SW480 (cell line): ENCODE measurements at places on chromosomes 4 and X.

GRCh38 chr4:21226637-21227538, 526.6 kb downstream of the PACRGL start:
- no peak for DNase-seq

DNA sequence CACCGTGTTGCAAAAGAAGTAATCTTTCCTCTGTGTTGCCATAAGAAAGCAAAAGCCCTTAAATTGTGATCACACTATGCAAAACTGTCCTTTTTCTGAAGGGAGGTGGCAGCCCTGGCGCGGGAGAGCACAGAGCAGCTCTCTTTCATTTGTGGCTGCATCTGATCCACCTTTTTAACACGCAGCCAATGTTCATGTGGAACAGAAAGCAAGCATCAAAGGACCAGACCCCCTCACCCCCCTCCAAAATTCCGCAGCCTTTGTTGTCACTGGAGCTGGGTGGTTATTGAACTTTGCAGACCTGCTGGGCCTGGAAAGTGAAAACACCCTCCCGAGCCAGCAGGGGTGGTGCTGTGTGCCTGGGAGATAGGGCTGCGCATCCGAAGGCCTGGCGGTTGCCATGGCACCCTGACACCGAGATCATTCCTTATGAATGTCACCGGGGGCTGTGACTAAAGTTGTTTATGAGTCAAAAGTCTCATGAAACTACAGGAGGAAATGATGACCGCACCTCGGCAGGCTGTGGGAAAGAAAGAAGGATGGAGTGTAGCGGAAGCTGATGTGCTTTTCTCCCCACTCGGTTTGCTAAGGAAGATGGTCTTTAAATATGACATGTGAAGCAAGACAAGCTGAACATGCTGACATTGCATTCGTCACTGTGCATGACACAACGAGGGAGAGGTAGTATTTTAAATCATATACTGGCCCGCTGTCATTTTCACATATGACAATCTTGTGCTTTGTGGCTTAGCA, 367.4 kb downstream of the UNC5C start:
- DNase-seq = no peak

- no peak for DNase-seq
Measured at GRCh38 chr4:47641755-47642154, 156.7 kb downstream of the ATP10D start.

DNA sequence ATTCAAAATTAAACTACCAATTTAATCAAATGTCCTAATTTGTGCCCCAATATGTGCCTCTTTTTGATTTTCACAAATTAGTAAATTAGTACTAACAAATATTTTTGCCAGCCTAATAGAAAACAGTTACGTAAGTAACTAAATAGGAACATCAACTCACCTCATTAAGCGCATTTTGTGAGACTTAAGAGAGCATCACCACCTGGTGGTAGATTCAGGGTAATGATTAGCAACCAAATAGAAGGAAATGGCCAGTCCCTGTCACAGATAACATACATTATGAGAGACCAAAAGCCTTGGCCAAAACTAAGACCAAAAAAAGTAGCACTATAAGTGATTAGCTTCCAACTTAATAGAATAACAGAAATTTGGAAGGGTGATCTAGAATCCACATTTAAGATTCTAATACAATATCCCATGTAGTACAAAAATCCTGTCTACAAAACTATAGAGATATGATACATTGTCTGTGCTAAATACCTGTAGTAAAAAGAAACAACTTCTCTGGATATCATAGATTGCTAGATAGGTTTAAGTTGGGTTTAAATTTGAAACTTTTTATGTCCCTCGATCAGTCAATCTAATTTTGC, 46.7 kb downstream of the C4orf46 start:
- peak; percentile 62 for DNase-seq

DNA sequence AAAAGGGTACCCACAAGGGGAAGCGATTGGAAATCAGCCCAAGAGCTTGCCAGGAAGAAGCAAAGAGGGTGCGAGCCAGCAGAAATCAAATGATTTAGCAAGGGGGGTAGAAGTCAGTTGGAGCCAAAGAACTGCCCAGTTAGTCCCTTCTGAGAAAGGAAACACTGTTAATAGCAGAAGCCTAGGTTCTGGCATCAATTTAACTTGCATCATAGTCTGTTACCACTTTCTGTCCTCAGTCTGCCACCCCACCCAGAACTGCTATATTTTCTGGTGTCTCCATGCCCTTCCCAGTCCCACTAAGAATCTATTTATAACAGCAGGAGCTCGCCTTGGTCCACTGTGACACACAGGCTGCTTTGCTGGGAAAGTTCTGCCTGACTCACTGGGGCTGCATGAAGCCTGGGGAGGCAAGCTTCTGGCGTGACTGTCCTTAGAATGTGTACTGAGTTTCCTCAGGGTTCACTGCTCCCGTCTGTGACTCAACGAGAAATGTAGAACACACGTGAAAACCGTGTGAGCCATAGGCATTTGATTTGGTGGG, 157.8 kb upstream of the TTC29 start:
- DNase-seq = no peak

DNA sequence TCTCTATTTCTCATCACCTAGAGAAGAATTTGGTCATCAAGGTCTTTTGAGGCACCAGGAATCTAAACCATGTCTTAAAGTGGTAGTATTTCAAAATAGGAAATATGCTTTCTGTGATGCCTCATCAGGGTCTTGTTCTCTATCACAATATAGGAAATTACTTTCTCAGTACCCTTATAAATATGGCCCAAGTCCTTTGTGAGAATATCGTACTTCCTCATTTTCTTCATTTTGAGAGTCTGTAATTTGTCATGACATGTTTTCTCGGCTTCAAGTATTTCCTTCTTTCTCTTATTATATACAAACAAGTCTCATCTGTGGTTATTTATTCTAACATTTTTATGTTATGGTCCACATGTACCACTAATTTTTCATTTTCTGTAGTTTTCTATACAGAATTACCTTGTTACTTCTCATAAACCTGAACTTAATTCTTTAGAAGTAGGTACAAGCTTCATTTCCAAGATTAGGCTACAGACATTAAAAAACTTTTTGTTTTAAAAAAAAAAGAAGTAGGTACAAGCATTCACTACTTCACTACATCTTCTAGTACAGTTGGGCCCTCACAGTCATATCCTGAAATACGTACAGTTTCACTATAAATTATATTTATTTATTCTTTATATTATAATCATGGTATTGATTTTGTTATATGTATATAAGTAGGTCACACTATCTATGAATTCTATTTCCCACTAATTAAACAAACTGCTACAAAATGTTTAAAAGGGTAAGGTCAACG, 54.4 kb downstream of the KLHL13 start:
- no peak for DNase-seq

DNA sequence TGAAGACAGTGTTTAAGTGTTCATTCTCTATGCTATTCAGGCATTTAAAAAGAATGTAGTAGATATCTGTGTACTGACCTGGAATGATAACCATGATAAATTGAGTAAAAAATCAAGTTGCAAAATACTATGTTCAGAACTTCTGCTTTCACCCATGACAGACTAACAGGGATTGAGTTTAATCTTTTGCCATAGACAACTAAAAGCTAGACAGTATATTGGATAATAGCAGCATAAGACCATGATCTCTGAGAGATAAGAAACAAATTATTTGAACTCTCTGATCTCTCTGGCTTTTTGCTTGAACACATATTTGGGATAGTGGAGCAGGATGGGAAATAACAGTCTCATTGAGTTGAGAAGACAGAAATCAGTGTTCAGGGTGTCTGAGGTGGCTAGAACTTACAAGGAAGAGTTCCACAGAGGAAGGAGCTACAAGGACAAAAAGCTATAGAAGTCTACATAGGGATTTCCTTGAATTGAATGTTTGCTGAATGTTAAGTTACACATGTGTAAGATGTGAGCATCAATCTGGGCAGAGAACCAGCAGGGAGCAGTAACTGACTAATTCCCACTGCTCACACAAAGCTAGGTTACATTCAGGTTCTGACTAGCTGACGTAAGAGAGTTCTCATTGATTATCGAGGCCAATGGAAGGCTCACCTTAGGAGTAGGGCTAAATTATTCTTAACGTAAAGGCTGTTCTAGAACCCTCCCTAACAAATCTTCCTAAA, 60.4 kb downstream of the SLC30A9 start:
- DNase-seq = no peak

DNA sequence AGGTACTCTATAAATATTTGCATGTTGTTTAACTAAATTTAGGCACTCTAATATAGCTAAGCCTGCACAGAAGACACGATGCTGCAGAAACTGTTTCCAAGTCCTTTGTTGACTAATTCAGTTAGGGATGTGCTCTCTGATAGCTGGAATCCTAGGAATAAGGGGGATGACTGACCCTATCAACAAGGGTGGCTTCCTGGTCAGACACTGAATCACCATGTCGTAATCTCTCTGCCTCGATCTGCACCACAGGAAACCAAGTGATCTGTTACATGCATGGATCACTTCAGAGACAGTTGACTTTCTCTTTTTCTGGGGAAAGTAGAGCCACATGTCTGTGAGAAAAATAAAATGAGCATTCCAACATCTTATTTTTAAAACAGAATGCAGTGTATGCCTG, 169.1 kb downstream of the GUCY2F start:
- no peak for DNase-seq

GRCh38 chr4:105472871-105473323, 965 bp downstream of the PPA2 start:
- peak; percentile 23 for DNase-seq

- no peak for DNase-seq
Measured at GRCh38 chrX:9534686-9535085, 69.8 kb downstream of the TBL1X start.

- DNase-seq = no peak
Measured at GRCh38 chr4:148962539-148963290, 520.5 kb upstream of the NR3C2 start.

GRCh38 chrX:17860179-17860780, 818 bp downstream of the RAI2 start:
- DNase-seq = peak; percentile 6

GRCh38 chr4:56128213-56128612, 179.5 kb downstream of the CEP135 start:
- no peak for DNase-seq

- no peak for DNase-seq
Measured at GRCh38 chr4:154349829-154350228, 141.8 kb downstream of the DCHS2 start.

DNA sequence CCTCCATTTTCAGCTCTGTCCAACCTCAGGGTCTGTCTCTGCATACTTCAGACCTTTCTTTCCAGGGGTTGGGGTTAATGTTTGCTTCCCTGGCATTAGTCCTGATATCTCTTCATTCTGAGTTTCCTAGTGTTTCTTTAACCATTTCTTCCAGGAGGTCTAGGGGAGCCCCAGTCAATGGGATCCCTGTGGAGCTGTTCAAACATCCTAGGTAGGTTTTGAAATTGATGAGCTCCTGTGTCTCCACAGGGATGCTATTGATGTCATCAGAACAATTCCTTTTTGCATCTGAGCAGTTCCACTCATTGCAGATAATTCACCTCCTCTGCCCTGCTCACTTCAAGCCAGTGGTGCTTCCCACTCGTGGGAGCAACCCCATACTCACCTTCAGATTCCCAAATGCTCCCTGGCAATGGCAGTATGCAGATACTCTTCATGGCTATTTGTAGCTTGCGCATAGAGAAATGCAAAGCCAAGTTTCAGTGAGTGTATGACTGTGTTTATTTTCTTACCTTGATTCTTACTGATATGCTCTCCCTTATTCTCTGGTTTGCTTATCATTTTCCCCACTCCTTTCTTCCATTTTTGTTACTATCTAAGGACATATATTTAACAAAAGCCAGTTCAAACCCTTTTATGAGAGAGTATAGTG, 33.7 kb upstream of the LIMCH1 start:
- no peak for DNase-seq

GRCh38 chrX:20680998-20681397, 414.3 kb upstream of the RPS6KA3 start:
- peak; percentile 2 for DNase-seq

GRCh38 chrX:47143894-47144625, 442 bp downstream of the NDUFB11 start:
- DNase-seq = peak; percentile 50

GRCh38 chr4:101346351-101347266, 717 bp downstream of the PPP3CA start:
- peak; percentile 48 for DNase-seq

GRCh38 chr4:139005774-139006173, 9.8 kb upstream of the NOCT start:
- DNase-seq = no peak
